ENCODE measurements at places on chromosomes 2 and 18.

DNA sequence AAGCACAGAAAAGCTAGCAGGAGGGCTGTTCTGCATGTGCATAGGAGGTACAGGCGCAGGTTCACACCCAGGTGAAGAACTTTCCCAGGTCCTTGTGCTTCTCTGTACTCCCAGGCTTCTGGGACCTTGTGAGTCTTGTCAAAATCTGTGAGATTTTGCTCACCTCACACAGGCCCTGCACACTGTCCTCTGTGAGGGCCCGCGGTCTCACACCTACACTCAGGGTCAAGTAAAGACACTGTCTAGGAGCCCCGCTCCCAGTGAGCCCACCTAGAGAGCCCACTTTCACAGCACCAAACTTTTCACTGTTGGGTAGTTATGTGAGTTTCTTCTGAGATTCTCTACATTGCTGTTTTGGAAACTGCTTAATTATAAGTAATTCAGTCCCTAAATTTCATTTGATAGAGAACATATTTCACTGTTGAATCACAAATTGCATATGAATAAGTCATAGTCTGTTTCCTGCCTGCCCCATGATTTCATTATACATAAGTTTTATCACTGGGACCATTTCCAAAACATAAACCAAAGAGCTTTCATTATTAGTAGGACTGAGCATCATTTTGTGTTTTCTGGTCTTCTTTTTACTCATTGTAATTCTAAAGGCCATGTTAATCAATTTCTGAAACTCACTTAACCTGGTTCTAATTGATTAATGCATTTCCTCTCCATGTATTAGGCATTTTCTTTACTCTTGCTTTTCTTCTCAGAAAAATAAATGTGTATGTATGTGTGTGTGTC is 234.2 kb upstream of the SPOPL start:
- DNase-seq = no peak

GRCh38 chr2:5145053-5145452 is 547.1 kb upstream of the SOX11 start:
- no peak for DNase-seq

- no peak for DNase-seq
Measured at GRCh38 chr2:173240083-173240482, 114.6 kb upstream of the CDCA7 start.

DNA sequence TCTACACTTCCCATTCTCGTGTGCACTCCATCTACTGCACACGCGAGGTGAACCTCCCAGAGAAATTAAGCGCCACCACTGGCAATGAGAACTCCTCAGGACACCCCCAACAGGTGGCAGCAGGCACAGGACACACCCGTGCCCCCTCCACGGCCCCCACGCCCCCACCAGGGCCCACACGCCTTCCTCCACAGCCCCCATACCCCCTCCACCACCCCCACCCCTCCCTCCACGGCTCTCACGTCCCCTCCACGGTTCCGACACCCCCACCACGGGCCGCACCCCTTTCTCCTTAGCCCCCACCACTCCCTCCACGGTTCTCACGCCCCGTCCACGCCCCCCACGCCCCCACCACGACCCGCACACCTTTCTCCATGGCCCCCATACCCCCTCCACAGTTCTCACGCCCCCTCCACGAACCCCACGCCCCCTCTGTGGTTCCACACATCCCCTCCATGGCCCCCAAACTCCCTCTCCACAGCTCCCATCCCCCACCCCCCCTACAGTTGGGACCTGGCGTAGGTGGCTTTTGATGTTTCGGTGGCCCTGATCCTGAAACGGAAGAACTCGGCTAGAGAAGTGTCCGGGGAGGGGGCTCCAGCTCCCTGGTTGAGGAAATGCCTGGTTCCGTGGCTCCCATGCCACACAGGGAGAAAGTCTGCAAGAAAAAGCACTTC is 110.8 kb downstream of the ZNF516 start:
- DNase-seq = no peak

All from stimulated activated CD4-positive, alpha-beta T cell treated with anti-CD3 and anti-CD28 coated beads, Interleukin-1b, Interleukin-23, amount 100 ng/mL, for 1 hour (primary cell).